HTR-8/SVneo (cell line): ENCODE measurements at places on chromosomes 4 and X.

DNA sequence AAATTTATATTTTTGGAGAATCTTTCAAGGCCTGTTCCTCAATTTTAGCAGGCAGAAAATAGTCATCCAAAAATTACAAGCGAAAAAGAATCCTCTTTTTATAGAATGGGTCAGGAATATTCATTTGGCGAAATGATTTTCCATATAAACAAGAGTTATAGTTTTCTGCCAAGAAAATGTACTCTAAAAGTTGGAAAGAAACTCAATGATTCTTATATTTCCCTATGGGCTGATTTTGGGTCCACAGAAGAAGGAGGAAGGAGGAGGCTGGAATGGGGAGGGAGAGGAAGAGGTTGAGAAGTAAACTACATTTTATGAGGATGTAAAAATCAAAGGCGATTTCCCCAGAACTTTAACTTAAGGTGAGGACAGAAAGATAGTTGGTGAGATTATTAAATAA, 159.3 kb downstream of the DCAF12L1 start:
- no peak for DNase-seq

DNA sequence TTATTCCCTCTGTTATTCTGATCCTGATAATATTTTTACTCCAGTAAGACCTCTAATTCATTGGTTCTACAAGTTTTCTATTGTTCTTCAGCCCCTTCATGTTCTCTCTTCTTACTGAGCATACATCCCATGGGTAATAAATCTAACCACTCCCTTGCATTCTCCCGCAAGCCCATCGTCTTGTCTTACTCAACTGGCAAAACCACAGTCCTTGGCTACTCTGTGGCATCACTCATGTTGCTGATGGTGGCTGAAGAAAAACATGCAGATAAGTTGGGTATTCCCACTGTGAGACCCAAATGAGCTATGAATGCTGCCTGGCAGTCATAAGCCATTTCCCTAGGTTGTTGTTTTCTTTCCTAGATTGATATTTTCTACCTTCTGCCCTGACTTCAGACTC, 402.2 kb upstream of the AADAT start:
- no peak for DNase-seq

GRCh38 chrX:23062359-23062758, 62.6 kb downstream of the DDX53 start:
- DNase-seq: no peak

DNA sequence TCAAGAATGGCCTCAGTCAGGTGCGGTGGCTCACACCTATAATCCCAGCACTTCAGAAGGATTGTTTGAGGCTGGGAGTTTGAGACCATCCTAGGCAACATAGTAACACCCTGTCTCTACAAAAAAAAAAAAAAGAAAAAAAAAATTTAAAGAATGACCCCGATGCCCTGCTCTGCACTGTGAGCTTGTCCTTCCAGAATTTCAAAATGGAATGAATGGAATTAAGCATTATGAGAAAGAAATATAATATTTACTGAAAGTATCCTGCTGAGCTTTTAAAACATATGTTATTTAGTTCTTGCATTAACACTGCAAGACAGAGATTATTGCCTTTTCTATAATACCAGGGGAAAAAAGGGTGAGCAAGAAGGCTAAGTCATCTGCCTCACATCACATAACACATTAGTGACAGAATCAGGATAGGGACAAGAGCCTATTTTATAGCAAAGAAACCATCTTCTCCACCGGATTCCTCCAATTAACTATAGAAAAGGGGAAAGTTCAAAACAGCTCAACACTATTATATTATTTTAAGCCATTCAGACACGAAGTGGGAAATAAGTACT, 41.9 kb upstream of the GAB1 start:
- no peak for DNase-seq

- no peak for DNase-seq
Observed at GRCh38 chr4:92520563-92520962, 216.8 kb downstream of the GRID2 start.

DNA sequence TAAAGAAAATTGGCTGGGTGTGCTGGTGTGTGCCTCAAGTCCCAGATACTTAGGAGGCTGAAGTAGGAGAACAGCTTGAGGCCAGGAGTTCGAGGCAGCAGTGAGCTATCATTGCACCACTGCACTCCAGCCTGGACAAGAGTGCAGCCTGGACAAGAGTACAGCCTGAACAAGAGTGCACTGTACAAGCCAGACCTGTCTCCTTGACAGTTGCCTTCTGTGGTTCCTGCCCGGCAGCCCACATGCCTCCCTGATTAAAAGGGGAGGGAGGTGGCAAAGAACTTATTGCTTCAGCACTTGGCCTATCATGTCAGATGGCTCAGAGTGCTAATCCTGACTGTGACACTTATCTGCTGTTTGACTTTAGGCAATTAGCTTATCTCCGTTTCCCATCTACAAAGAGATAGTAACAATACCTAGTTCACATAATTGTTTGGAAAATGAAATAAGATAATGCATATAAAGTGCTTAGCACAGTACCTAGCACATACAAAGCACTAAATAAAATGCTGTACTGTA, 249.1 kb downstream of the DCLK2 start:
- no peak for DNase-seq

DNA sequence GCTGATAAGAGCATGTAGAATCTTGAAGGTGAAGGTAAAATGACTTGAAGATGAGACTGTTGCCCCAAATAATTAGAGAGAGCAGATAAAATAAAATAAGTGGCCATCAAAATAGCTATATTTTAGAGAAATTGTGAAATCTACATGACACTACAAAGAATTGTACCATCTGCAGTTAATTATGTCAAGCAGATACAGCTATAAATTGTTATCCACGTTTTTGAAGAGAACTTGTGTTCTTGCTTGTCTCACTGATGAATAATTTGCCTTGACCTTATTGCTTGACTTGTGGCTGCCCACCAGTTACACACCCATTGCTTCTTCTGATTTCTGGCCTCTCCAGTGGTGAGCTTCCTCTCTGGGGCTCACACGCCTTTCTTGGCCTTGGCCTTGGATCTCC, 75.8 kb upstream of the TNIP3 start:
- no peak for DNase-seq

DNA sequence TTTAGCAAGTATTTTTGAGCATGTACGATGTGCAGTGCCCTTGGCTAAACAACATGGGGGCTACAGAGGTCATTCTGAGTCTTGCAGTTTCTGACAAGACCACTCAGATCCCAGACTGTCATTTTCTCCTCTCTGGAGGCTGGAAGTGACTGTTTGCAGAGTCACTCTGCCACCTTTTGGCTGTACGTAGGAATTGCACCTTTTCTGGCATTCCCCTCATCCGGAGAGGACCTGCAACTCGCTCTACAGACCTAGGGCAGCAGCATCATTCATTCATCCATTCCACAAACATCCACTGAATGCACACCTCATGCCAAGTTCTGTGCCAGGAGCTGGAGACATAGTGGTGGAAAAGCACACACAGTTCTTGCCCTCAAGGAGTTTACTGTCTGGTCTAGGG, 160.4 kb upstream of the GPR101 start:
- no peak for DNase-seq

DNA sequence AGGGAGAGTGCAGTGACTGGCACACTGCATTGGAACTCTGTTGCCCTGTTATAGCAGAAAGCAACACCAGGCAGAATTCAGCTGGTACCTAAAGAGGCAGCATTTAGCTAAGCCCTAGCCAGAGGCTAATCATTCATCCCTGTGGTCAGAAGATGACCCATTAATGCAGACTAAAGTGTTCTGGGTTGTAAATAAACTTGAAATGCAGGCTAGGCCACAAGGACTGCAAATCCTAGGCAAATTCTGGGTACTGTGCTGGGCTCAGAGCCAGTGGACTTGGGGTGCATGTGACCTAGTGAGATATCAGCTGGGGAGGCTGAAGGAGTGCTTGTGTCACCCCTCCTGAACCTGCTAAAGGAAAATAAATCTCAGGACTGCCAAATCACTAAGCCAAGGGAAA, 91.2 kb downstream of the LPAR4 start:
- no peak for DNase-seq

DNA sequence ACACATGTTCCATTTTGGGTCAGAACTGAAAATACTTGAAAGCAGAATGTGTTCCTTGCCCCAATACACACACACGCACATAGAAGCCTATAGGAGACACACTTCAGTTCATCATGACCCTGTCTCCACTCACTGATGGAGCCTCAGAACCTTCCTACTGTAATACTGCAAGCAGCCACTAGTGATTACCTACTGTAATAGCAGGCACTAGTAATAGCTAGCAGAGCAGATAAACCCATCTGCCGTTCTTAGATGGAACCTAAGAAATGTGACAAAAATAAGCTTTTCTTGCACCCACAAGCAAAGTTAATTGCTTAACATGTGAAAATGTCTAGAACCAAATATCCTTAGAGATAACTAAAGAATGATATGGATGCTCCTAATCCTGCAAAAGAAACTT, 13.6 kb downstream of the AMTN start:
- DNase-seq: no peak

GRCh38 chrX:151153667-151154066, 22.7 kb upstream of the GPR50 start:
- DNase-seq: no peak

DNA sequence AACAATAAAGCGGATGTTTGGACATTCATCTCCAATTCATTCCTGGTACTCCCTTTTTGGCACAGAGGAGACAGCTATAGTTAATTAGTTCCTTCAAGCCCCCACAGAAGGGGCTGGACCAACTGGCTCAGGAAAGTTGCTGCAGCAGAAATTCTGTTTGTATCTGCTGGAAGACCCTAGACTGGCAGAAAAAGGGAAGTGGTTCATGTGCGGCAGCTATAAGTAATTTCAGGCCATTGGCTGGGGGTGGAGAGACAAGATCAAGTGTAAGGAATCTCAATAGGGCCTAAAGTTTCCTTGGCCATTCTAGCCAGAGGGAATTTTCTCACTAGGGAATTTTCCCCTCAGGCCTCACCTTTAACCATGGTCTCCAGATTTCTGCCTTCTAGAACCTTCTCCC, 89.9 kb upstream of the DHX15 start:
- DNase-seq: no peak

GRCh38 chrX:47327902-47328301, 42.5 kb upstream of the ZNF157 start:
- DNase-seq: no peak

- no peak for DNase-seq
Observed at GRCh38 chr4:12206091-12206490, 777.4 kb upstream of the HS3ST1 start.

DNA sequence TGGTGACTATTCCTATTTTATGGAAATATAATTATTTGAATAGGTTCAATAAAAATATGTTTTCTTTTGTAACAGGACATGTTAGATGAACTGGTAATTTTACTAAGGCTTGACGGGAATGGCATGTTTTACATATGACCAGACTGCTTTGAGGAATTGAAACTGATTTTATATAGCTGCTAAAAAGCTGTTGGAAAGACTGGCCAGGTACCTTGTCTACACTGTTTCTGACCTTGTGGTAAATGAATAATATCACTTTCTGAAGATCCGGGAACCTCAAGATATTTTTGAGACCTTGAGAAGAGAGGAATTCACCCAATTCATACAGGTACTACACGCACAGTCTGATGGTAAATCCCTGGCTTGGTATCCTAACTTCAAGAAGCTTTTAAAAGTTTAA, 42.1 kb upstream of the USP46 start:
- no peak for DNase-seq

DNA sequence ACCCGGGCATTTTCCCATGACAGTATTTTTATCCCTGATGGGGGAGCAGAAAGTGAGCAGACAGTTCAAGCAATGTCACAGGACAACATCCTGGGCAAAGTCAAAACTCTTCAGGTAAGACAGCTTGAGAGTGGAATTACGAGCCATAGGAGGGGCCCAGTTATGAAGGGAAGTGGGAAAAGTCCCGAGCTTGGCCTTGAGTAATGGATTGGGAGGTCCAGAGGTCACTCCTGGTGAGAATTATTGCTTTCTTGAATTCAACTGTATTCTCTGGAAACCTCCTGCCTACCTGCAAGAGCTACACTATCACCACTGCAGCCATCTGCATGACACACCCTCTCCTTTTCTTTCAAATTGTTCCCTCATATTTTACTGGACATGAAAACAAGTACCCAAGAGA, 89.1 kb downstream of the AASDH start:
- no peak for DNase-seq

- peak; percentile 50 for DNase-seq
Observed at GRCh38 chrX:39705290-39705689, 392.5 kb downstream of the BCOR start.

GRCh38 chr4:175127314-175127713, 209.2 kb downstream of the ADAM29 start:
- DNase-seq: no peak

GRCh38 chr4:183412821-183413220, 31.6 kb upstream of the CDKN2AIP start:
- no peak for DNase-seq

- DNase-seq: no peak
Observed at GRCh38 chr4:69888336-69888735, 28.4 kb upstream of the SULT1E1 start.

DNA sequence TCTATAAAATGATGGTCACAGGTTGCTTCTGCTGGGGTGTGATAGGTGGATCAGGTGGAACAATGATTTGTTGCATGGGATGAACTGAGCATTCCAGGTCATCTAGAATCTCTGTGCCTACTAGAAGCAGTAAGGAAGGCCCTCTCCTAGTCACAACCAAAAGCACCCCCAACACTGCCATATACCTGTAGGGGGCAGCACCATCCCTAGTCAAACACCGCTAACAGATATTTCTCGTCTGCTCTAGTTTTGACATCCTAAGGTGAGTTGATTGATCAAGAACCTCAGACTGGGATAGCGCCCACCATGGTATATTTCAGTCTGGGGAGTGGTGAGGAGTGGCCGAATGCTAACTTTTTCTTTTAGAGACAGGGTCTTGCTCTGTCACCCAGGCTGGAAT, 160.2 kb downstream of the NHS start:
- peak; percentile 15 for DNase-seq

DNA sequence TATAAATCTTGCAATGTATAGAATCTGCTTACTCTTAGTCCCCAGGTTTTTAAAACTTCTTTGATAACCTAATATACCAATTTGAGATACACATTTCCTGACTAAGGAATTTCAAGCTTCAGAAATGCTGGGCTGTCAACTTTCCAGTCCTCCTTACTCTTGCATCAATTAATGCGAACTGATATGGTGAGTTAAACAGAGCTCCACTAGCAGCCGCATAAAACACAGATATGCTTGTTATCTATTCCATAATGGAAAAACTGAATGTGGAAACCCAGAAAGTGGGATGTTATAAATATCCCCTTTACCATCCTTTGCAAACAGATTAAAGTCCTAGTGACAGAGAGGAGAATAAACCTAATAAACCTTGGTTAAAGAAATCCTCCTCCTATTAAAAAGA, 1913.7 kb downstream of the STIM2 start:
- DNase-seq: no peak

GRCh38 chrX:50381729-50382415, 88.8 kb downstream of the DGKK start:
- no peak for DNase-seq

GRCh38 chr4:96260064-96260682, 420.3 kb downstream of the PDHA2 start:
- DNase-seq: no peak

GRCh38 chr4:188603646-188604045, 464.4 kb downstream of the TRIML1 start:
- DNase-seq: no peak
